ENCODE measurements at places on chromosomes 3 and 15. TPM values are rescaled to one million over a fixed set of nuclear protein-coding genes. Genes with fewer than 3 reads are reported as not detected.

Gene ANKUB1
- not detected for total RNA-seq

Gene RASL12
- total RNA-seq: not detected

Gene FOXL2
- total RNA-seq: not detected

Gene SQOR
- total RNA-seq: 65.6 TPM

GRCh38 chr15:49135342-49135857 lies 20.0 kb downstream of the COPS2 start:
- no peak for DNase-seq

GRCh38 chr15:75065851-75066509 lies 42.6 kb downstream of the PPCDC start:
- peak; percentile 10 for DNase-seq

DNA sequence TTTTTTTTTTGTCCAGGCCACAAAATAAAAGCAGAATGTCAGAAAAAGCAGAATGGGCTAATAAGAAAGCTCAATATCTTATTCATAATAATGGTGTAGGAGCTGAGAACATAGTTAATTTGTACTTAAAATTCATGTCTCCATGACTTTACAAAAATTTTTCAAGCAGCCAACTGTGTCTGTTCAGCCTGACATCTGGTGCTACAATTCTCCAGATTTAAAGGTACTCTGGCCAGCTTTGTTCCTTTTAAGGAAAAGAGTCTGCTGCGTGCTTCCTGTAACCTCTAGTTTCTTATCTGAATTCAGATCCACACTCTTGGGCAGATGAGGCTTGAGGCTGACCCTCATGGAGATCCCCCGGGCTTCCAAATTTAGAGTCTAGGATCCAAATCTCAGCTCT lies 8.7 kb upstream of the RFX7 start:
- no peak for DNase-seq

GRCh38 chr3:66642019-66642418 lies 141.2 kb upstream of the LRIG1 start:
- DNase-seq: no peak

DNA sequence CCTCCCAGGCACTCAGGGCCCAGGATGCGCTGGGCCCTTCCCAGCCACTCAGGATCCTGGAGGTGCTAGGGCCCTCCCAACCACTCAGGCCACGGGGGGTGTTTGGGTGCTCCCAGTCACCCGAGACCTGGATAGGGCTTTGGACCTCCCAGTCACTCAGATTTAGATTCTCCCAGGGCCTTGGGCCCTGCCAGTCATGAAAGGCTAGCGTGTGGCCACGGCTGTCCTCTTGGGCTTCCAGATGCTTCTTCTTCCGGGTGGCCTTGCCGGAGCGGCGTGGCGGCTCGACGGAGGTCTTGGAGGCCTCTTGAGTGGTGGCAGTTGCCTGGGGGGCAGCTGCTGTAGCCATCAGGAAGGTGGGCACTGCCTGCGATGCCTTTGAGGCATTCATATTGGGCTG lies 2.8 kb downstream of the MAGEL2 start:
- DNase-seq: no peak

DNA sequence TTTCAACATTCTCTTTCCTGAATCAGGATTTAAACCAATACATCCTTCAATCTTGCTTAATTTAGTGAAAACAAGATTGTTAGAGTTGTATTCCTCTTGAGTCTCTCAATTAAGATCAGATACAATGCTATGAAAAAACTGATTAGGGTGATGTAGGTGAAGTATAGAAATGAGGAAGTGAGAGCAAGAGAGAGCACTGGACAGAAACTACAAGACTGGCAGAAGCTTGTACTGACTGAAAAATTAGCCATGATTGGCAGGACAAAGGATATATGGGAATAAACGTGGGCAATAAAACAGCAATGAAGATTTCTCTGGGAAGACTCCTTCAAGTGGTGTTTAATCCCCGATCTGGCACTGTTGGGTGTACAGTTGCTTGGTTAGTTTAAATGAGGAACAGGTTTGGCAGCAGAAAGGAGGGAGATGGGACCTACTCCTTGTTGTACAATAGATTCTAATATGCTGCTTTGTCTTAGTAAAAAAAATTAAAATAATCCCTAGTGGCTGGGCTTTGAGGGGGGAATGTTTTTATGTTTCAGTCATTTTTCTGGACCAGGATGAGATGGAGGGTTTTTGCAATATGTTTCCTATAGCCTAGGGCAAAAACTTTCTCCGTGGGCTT lies 252.7 kb downstream of the SLC9A9 start:
- DNase-seq: no peak

DNA sequence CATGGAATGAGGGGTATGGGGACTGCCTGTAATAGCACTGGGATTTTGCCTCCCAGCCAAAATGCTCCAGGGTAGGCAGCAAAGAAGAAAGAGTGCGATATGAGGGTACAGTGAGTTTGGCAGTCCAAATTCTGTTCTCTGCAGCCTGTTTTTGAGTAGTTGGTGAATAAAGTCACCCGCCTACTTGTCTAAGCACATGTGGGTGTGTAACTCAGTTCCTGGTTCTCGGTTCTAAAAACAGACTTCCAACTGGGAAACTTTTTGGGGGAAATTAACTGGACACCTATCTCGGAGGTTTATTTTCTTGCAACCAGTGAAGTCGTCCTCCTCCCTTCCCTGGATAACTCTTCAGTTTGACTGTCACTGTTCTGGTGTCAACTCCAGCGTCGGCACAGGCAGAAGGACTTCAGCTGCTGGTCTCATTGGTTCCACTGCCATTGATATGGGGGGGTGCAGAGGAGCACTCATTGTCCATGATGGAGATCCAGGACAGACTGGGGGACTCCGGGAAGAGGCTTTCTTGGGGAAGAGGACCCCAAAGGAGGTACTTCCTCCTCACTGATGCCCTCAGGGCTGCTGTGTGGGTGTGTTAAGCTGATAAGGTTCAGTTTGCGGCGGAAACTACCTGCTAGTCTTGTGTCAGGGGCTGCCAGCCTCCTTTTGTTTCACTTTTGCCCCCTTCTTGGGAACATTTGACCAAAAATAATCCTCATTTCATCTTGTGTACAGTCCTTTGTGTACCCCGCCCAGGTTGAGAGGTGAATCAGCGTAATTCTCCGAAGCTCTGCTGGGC lies 13.2 kb downstream of the GHRL start:
- DNase-seq: no peak

DNA sequence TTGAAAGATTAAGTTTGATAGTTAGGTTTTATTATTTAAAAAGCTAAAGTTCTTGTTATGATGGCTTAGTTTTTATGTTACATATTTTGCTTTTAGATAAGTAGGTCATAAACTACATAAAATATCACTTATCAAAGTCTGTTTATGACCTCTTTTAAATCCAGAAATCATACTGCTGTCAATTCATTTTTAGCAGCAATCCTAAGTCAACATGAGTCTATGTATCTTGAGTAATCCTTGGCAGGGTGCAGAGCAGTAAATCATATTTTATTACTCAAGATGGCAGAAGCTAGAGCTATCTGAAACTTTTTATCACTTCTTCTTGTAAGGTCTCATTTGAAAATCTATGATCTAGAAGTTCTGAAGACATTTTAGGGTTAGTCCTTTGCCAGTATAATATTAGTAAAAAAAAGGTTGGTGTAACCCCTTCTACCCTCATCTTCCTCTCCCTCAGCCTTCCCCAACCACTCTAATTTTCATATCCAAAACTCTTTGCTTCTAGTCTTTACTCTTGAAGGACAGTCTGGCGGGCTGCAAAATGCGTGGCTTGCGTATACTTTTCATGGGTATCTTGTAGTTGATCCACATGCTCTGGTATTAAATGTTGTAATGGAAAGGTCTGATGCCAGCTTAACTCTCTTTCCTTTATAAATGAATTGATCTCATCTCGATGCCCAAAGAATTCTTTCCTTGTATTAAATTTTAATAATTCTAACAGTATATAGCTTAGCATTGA lies 134.0 kb upstream of the THRB start:
- no peak for DNase-seq

GRCh38 chr15:33621141-33621540 lies 310.4 kb downstream of the RYR3 start:
- DNase-seq: no peak

GRCh38 chr3:27165321-27165721 lies 203.9 kb downstream of the NEK10 start:
- DNase-seq: no peak

- no peak for DNase-seq
Observed at GRCh38 chr3:145681181-145681580, 479.8 kb downstream of the PLOD2 start.
